Activated T-cell treated with anti-CD3 and anti-CD28 coated beads for 1 hour (primary cell): ENCODE measurements at places on chromosomes 6 and 20.

DNA sequence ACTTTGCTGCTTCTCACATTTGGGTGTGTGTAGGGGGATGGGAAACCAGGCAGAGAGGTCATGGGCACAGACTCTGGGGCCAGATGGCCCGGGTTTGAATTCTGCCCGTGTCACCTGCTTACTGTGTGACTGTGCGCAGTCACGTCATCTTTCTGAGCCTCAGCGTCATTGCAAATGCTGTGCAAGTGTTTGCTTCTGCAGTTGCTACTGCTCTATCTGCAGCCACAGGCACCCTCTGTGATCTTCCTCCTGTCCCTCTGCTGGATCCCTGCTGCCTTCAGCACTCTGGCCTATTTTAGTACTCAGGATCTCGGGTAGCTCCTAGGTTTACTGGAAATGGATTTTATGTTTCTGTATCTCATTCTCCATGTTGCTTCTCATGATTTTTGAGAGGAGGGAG lies 40.6 kb upstream of the TULP1 start:
- no peak for DNase-seq

DNA sequence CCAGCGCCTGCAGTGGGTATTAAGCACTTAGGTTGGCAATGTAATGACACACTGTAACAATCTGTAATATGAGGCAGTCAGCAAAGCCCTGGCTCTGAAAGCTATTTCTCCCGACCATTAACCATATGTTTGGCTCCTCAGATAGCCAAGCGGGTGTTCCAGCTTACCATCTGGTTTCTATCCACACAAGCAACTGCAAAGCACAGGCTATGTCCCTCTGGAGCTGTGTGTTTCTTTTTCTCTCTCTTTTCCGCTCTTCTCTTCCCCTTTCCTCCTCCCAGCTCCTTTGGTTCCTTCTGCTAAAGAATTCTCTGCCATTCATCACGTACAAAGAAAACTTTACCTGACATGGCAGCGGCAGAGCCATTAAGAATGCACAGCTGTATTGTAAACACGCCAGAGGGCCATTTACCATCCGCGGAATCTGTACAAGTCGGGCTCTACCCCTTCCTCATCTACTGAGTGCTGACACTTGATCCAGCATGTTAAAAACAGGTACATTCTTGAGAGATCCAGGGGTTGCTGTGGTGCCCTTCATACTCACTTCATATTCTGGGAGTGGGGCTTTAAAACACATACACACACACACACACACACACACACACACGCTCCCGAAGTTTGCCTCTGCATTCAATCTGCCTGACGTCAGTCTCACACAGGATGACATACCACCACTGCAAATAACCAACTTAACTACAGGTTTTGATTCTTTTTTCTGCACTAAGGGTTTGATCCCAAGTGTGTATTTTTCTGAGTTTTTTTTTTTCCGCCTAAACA lies 77.2 kb downstream of the BACH2 start:
- DNase-seq = no peak

DNA sequence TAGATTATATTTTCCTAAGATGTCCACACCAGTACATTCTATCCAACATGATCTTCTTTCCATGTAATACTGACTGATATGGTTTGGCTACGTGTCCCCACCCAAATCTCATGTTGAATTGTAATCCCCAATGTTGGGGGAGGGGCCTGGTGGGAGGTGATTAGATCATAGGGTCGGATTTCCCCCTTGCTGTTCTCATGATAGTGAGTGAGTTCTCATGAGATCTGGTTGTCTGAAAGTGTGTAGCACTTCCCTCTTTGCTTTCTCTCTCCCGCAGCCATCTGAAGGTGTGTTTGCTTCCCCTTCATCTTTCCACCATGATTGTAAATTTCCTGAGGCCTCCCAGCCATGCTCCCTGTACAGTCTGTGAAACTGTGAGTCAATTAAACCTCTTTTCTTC lies 12.2 kb upstream of the HBS1L start:
- DNase-seq = no peak

DNA sequence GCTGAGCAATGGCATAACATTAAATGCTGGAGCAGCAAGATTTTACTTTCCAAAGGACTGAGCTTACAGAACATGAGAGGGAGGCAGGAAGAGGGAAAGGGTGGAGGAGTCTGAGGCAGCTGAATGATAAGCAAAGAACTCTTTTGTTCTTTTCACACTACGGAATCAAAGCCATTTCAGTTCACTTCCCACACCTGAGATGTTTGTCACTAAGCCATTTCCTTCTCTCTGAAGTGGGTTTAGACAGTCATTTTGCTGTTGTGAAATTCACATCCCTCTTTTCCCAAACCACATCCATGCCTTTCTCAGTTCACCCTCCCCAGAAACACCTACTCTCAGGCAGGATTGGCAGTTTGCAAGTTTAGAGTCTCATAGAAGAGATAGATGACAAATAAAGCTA lies 267.9 kb downstream of the ADGRG6 start:
- DNase-seq = no peak

DNA sequence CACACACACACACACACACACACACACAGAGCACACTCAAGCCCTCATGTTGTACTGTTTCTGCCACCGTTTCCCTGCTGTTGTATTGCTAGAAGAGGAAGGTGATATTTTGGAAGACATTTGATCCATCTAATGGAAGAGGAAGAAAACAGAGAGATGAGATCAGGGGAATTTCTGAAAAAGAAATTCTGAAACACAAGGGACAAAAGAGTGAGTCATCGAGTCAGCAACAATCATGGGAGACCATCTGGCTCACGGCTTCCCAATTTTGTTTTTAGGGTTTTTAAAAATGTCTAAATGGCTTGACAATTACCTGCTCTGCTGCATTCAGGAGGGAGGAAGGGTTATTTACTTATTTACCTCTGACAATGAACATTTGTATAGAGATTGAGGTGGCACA lies 22.0 kb downstream of the SOX4 start:
- no peak for DNase-seq

DNA sequence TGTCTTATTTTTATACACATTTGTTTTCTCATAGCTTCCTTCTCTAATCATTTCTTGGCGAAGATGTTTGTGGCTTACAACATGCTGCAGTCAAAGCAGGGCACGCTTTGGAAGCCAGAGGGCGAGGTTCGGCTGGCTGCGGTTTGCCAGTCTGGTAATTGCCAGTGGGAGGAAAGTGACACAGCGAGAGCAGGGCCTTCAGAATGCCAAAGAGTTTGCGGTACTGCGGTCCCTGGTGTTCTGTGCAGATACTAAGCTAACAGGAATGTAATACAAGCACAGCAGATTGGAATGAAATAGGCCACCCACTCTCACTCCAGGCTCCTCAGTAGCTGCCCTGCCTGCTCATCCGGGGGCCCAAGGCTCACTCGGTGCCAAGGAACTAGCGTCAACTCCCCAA lies 58.7 kb upstream of the TGM3 start:
- no peak for DNase-seq

- no peak for DNase-seq
Measured at GRCh38 chr6:169362501-169363121, 109.0 kb upstream of the THBS2 start.

GRCh38 chr6:131250122-131250521 lies 114.9 kb downstream of the AKAP7 start:
- DNase-seq = peak; percentile 9

DNA sequence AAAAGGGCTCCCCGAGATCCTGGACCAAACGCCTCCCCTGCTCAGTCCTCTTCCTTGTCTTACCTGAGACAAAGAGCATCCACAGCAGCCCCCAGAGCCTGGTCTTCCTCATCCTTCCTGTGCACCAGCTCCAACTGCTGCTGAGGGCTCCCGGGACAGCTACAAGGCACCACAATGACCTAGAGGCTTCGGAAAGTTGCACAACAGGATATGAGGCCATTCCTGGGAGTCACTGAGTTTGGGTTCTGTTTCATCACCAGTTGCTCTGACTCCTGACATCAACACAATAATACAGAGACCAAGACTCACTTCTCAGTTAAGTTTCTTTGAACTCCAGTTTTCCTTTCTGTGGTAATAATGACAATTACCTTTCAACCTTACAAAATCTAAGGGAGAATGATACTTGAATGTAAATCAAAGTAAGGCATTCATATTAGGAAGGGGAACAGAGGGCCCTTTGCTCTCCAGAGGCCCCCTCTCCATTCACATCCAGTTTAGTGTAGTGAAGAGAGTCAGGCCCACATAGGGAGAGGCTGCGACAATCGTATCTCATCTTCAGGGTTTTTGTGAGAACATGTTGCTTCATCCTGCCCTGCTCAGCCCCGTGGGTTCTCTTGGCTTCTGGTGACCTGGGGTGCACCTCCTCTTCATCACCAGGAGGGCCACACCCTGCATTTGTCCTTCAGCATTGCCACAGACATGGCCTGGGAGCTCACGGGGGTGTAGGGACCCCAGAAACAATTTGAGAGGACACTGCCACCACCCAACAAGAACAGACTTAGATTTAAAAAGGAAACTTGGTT lies at the start of gene TREM1:
TREM1 (minus strand) TSS at position 139 of the 803 bp plus-strand sequence; CDS start at position 112, 27 bp downstream.
- DNase-seq = no peak

DNA sequence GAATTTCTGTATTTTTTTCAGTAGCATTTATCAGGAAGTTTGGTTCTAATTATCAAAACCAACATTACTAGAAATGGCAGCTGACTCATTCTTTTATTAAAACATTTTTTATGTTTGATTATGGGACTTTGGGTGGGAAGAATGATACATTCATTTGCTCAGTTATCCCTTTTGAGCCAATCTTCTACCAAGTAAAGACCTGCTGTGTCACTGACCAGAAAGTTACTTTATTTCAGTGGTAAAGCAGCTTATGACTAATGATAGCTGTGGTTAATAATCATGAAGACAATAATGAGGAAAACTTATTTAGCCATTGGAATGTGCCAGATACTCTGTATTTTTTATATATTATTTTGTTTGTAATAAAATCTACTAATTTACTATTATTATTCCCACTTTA lies 142.3 kb downstream of the FARS2 start:
- no peak for DNase-seq

DNA sequence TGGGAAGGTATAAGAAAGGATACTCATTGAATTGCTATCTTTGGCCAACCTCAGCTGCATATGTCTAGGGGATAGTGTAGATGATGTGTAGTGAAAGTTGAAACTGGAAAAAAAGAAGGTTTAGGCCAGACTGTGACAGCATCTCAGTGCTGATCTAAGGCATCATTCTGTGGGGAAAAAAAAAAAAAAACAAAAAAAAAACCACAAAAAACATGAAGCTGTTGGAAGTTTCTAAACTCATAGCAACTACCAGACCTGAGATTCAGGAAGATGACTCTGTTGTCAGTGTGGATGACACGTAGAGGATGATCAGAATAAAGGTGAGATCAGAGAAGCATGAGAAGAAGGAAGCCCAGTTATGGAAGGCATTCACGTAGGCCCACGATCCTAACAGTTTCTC lies 100.8 kb upstream of the CNKSR3 start:
- no peak for DNase-seq

- no peak for DNase-seq
Measured at GRCh38 chr6:110315869-110316398, 42.2 kb downstream of the METTL24 start.

GRCh38 chr20:6026051-6026450 lies 27.8 kb downstream of the LRRN4 start:
- no peak for DNase-seq

DNA sequence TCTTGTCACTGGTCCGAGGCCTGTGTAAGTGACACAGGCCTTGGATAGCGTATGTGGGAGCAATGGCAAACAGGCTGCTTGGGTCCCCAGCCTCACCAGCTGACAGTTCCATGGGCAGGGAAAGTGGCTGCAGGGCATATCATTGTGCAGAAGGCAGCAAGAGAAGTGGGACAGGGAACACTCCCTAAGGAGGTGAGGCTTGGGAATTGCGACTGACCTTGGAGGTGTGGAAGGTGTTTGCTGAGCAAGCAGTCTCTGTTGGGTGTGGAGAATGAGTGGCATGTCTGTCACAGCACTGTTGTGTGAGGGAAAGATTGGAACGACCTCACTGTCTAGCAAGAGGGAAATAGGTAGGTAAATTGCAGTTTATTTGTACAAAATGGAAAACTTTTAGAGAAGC lies 16.8 kb downstream of the POFUT1 start:
- no peak for DNase-seq

GRCh38 chr6:124073021-124073420 lies 269.4 kb downstream of the NKAIN2 start:
- DNase-seq = no peak

DNA sequence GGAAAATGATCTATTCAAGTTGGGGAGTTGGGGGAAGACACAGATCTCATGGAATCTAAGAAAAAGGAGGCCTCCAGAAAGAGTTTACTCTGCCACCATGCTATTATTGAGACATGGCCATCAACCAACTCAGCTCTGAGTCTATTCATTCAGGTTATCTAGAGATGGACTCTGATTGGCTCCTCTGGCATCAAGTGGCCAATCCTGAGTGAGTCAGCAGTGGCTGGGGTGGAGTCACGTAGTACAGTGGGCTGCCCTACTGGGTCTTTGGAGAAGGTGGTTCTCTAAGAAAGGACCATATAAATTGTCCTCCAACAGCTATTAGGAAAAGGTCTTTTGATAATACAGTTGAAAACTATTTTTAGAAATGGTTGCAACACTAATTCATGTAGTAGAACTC lies 42.1 kb downstream of the LYRM2 start:
- no peak for DNase-seq

GRCh38 chr6:90383196-90383822 lies 86.7 kb upstream of the BACH2 start:
- DNase-seq = no peak

DNA sequence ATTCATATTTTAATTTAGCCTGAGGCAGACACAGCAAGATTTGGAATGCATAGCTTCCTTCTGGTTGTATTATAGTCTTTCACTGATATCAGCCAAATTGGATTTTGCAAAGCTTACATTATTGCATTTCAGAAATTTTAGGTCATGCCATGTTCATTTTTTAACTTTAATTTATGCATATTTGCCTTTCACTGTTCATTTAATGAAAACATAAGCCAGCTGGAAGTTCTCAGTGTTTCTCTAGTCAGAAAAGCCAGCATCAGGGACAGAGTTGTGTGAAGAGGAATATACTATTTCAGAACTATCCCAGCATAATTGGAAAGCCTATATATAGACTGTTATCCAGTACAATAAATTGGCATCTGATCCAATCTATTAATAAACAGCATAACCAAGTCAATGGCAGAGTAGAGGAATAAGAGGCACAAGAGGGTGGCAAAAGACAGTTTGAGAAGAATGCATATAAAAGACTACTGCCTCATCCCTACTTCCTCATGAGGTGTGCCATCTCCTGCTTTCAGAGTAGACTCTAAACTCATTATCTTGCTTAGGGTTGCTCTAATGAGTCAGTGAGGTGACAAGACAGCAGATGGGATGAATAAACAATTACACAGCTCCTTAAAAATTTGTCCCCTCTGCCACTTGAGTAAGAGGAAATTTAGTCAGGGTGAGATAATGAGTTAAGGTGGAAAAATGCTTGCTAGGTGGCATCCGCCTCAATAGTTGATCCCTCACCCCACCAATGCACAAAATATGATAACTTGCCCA lies 159.8 kb upstream of the HCRTR2 start:
- DNase-seq = no peak

DNA sequence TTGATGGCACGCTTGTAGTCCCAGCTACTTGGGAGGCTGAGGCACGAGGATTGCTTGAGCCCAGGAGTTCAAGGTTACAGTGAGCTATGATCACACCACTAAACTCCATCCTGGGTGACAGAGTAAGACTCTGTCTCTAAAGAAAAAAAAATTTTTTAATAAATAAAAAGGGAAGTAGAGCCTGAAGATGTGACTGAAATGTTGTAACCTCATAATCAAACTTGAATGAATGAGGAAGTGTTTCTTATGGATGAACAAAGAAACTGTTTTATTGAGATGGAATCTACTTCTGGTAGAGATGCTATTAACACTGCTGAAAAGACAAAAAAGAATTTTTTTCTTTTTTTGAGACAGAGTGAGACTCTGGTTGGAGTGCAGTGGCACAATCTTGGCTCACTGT lies 6.7 kb downstream of the MAK start:
- no peak for DNase-seq

GRCh38 chr20:53842301-53843099 lies 227.9 kb downstream of the BCAS1 start:
- no peak for DNase-seq
